ENCODE measurements at places on chromosomes 5 and 9.

DNA sequence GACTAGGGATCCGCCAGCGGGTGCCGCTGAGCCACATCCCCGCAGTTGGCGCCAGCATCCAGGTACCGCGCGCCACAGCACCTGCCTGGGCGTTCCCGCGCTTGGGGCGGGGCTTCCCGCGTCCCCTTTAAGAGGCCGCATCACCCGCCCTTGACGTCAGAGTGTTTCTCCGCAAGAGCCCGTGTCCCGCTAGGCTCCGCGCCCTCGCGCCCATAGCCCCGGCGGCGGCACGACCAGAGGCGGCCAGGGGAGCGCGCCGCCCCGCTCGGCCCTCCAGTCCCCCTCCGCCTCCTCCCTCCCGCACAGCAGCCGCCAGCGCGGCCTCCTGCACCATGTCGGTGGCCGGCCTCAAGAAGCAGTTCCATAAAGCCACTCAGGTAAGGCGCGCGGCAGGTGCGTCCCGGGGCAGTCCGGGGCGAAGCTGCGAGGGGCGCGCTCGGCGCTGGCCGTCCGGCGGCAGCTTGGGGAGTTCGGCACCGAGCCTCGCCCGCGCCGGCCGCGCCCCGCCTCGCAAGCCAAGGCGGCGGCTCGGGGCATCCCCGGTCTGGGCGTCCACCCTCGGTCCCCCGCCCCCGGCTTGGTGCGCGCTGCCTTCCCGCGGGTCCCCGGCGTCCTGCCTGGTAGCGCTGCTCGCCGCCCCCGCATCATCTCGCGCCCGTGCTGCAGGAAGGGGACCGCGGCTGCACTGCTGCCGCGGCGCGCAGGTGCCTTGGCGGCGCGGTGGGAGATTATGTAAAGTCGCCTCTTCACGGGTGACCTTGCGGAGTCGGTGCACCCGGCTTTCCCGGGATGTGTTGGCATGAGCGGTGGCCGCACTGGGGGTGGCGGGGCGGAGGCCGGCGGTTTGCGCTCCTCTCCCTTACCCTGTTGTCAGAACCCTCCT lies at the start of gene SH3GL2:
Gene SH3GL2, plus strand, starts transcription at position 156 of the 883 bp plus-strand sequence.
- DNase-seq: peak; percentile 53

DNA sequence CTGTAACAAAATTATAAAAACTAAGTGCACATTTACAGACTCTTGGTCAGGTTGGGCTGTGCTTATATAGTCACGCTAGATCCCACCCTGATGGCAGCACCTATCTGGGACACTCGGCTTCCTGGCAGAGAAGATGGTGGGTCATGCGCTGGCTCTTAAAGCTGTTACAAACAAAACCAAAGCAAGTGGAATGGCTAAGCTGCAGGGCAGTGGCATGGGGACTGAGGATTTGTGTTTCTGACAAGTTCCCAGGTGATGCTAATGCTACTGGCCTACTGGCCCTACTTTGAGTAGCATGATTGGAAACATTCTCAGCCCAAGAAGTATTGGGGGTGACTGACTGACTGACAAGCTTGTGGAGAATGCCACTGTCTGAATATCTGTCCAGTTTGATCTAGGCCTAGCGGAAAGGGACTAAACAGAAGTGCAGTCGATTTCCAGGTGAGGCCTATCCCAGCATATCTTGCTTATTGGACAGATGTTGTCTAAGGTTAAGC lies 8.3 kb downstream of the BTF3 start:
- DNase-seq: no peak

GRCh38 chr5:178336889-178337288 lies 104.3 kb upstream of the PHYKPL start:
- peak; percentile 77 for DNase-seq

- no peak for DNase-seq
These were observed 7.7 kb upstream of the RPL26L1 start for GRCh38 chr5:172951371-172952033.

- no peak for DNase-seq
These were observed 38.4 kb upstream of the SMIM15 start for GRCh38 chr5:61200582-61201155.

- DNase-seq: no peak
These were observed 33.4 kb downstream of the LPCAT1 start for GRCh38 chr5:1490376-1490775.

DNA sequence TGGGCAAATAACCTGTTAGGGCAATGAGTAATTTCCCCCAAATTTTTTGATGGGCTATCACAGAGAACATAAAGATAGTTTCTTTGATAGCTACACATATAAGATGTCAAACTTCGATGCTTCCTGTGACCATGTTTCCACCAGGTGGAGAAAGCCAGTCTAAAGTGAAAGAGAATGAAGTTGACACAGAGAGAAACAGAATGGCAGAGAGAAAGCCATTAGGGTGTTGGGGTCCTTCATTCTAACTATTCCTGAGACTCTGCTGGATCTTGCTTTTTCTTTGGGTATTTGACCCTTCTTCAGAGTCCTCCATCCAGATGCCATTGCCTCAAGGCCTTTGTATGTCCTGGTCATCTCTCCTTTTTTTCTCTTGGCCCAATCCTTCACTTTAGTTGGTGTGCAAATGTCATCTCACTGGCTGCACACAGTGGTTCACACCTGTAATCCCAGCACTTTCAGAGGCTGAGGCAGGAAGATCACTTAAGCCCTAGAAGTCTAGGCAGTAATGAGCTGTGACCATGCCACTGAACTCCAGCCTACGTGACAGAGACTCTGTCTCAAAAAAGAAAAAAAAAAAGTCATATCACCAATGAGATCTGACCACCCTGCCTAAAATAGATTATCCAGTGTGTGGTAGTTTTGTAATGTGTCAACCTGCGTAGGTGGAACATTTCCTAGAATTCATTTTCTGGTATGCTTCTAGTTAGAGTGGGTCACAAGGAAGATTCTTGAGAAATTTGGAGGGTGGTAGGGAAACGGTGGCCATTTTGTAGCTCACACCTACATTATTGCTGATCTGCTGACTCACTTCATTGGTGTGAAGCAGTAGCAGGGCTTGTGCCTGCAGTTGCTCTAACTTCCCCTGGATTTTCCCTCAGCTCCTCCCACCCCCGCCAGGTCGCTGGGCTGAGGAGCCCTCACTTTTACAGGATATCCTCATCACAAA lies 20.8 kb upstream of the KIF2A start:
- no peak for DNase-seq

- DNase-seq: no peak
These were observed 115.2 kb downstream of the JAKMIP2 start for GRCh38 chr5:147667363-147667762.

GRCh38 chr5:72209147-72210115 lies 102.2 kb downstream of the MAP1B start:
- DNase-seq: peak; percentile 35

DNA sequence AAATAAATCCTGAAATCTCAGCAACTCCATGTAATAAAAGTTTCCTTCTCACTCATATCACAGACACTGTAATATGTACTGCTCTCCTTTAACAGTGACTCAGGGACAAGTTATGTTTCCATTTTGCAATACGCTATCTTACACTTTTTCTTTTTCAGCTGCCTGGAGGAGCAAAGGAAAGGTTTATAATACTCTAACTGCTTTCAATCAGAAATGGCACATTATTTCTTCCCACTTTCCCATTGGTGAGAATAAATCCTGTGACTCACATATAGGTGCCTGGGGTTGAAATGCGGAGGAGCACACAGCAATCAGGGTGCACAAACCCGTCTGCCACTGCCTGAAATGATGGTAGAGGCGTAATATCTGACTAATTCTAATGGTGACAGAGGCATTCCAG lies 186.6 kb downstream of the HINT1 start:
- DNase-seq: no peak

- no peak for DNase-seq
These were observed 24.5 kb downstream of the RETREG1 start for GRCh38 chr5:16592255-16592654.

- DNase-seq: no peak
These were observed 406.0 kb downstream of the HINT1 start for GRCh38 chr5:130759061-130759460.

GRCh38 chr5:146402949-146403348 lies 44.2 kb upstream of the TCERG1 start:
- no peak for DNase-seq
